ENCODE measurements at places on chromosomes 13 and 19.

GRCh38 chr13:99501848-99502301 is 603 bp downstream of the TM9SF2 start:
- no peak for DNase-seq

- DNase-seq, result no peak
Observed at GRCh38 chr13:41548910-41549309, 91.6 kb downstream of the RGCC start.

- peak; percentile 45 for DNase-seq
Observed at GRCh38 chr19:55418185-55418584, 10.6 kb upstream of the UBE2S start.

GRCh38 chr19:56066152-56067023 is 54.7 kb downstream of the ZNF787 start:
- DNase-seq, result peak; percentile 56

DNA sequence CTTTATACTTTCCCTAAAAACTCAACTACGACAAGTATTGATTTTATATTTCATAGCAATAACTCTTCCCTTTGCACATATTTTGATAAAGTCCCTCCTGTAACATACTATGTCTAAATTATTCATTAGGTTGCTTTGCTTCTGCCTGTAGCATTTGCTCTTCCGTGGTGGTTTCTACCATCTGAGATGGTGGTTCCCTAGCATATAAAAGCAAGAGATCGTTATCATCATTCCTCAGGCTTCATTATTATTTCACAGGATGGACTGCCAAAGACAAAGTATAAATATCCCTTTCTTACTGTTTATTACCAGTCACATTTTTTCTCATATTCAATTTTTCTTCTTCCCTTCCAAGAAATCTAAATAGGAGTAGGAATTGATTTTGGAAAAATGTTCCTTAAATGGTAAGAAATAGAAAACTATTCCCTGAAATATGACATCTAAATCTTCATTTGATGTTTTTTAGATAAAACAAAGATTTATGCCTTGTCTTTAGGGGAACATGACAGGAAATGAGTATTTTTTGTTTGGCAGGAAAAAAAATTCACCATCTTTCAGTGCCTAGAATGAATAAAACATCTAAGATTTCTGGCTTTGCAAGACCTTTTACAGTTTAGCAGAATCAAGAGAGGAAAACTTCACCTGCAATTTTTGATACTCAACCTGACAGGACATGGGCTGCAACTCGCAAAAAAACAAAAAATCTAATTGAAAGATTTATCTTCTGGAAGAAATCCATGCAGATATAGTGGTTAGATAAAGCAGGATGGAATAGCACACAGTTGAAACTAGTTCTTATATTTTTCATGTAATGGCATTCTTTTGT is 340.0 kb downstream of the SPRY2 start:
- DNase-seq, result no peak

GRCh38 chr19:56476651-56477428 is at the start of gene ZNF667:
Gene ZNF667, minus strand, starts transcription at chr19:56477345. Its CDS starts 14,975 bp downstream, at chr19:56462370.
- peak; percentile 41 for DNase-seq

- peak; percentile 52 for DNase-seq
Observed at GRCh38 chr13:53151336-53152056, 122.9 kb downstream of the OLFM4 start.

- peak; percentile 11 for DNase-seq
Observed at GRCh38 chr19:15702534-15702930, 25.3 kb upstream of the OR10H2 start.

- DNase-seq, result no peak
Observed at GRCh38 chr13:33249066-33249465, 36.5 kb downstream of the STARD13 start.

- DNase-seq, result no peak
Observed at GRCh38 chr19:49678985-49679770, 2.1 kb downstream of the PRMT1 start.

DNA sequence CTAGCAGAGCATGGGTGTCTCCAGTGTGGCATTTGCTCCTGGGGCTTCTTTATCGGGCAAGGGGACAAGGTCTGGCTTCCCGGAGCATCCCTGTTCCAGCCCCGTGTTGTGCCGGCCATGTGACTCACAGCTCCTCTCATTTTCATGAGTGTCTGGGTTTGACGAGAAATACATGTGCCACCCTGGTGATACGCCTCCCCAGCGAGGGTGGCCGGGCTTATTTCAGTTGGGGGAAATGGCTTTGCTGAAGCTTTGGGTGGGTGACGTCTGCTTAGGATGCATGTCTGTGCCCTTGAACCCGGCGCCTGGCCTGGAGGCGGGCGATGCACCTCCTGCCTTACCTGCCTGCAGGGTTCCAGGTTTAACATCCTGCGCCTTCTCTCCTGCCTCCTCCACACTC is 61.9 kb upstream of the LDLR start:
- no peak for DNase-seq

DNA sequence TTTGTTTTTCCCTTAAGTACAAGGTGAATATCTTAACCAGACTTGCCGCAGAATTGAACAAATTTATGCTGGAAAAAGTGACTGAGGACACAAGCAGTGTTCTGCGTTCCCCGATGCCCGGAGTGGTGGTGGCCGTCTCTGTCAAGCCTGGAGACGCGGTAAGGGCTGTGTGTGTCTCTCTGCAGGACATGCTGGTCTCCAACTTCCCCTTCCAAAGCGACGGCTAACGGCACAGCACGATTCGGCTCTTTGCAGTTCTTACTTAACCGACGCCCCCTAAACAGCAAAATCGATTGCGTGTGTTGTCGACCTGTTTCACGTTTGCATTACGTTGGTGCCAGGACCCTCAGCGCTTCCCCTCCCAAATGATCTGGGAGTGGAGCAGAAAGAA is 73.2 kb downstream of the GGACT start:
- DNase-seq, result no peak

GRCh38 chr19:3547301-3547731 is 8.3 kb downstream of the TEKTIP1 start:
- peak; percentile 32 for DNase-seq

GRCh38 chr19:43777163-43777695 is 3.5 kb downstream of the KCNN4 start:
- no peak for DNase-seq

DNA sequence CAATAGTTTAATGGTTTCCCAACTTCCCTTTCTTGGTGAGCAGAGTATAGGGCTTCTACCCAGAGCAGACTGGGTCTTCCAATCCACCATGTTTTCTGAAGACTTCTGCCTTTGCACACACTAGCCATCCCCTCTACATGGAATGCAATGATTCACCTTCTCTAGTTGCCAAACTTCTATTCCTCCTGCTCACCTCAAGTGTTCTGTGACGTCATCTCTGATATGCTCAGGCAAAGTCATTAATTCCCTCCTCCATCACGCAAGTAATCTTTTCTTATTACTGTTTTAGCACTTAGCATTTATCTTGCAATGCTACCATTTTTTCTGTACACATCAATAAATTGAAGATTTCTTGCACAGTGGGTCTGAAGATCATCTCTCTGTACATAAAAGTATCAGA is 174.2 kb downstream of the RBM26 start:
- DNase-seq, result no peak

GRCh38 chr19:1217366-1217765 is 11.8 kb downstream of the STK11 start:
- DNase-seq, result no peak

GRCh38 chr13:43694146-43694664 is 92.6 kb downstream of the ENOX1 start:
- no peak for DNase-seq

- peak; percentile 67 for DNase-seq
Observed at GRCh38 chr19:55383279-55384130, 587 bp downstream of the TMEM238 start.

GRCh38 chr13:99965329-99966000 is 6.1 kb downstream of the ZIC5 start:
- DNase-seq, result no peak

GRCh38 chr13:58048670-58049069 is 417.1 kb downstream of the PCDH17 start:
- no peak for DNase-seq

GRCh38 chr13:113419531-113420193 is 33.6 kb downstream of the ADPRHL1 start:
- no peak for DNase-seq

DNA sequence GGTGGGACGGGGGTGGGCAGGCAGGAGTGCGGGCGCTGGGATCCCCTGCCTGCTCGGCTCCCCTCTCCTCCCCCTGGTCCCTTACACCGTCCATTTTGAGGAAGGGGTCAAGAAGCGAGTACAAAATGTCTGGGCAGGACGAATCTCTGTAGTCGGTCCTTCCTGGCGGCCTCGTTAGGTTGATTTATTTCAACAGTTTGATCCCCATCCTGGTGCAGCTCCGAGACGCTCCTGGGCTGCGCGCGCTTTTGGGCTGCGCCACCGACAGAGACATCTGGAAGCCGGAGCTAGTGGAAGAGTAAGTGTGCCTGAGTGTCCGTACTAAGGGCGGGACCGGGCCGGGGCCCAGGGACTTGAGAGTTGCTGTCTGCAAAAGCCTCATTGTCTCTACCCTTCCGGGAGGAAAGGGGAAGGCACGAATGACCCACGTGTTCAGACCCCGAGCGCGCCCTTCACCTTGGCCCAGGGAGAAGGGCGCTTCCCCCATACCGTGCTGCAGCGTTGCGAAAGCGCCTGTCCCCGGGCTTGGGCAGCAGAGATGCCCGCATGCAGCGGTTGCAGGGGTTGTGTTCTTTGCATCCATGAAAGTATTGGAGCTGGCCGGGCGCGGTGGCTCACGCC is 1.8 kb downstream of the ZNF114 start:
- no peak for DNase-seq

DNA sequence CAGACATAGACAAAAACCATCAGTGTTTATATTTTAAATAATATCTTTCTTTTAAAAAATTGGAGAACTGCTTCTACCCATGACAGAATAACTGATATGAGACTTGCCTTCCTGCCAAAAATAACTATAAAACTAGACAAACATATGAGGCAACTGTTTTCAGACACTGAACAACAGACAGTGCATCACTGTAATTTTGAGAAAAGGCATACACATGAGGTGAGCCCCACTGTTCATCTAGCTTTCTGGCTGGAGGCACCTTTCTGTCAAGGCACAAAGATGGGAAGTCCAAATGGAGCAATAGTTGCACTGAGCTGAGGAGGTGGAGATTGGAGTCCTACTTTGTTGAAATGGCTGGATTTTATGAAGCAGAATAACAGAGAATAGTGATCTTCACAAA is 71.9 kb upstream of the ZNF507 start:
- no peak for DNase-seq

GRCh38 chr13:98650396-98651107 is 73.6 kb upstream of the STK24 start:
- DNase-seq, result no peak

DNA sequence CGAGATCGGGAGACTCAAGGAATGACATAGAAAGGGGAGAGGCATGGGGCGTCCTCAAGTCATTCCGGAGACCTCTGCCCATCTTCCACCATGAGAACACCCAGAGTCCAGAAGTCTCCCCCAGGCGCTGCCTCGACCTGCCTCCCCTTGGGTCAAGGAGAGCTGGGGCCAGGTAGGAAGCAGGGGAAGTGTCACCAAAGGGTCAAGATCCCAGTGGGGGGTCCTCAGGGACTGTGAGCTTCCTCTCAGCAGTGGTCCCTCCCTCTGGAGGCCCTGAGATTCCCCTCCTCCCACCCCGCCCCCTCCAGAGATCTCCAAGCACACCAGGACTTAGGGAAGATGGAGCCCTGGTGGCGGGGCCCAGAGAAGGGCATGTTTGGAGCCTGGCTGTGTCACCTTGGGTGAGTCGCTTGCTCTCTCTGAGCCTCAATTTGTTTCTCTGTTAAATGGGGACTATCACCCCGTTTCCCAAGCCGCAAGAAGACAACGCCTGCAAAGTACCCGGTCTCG is 919 bp downstream of the DACT3 start:
- DNase-seq, result peak; percentile 4

GRCh38 chr19:52200044-52200443 is 10.2 kb downstream of the PPP2R1A start:
- DNase-seq, result no peak

GRCh38 chr13:113064000-113064533 is 41.5 kb upstream of the F7 start:
- DNase-seq, result no peak

GRCh38 chr19:41159881-41160280 is 33.1 kb upstream of the CYP2S1 start:
- no peak for DNase-seq

GRCh38 chr19:29528350-29528945 is 2.7 kb downstream of the VSTM2B start:
- DNase-seq, result peak; percentile 80

DNA sequence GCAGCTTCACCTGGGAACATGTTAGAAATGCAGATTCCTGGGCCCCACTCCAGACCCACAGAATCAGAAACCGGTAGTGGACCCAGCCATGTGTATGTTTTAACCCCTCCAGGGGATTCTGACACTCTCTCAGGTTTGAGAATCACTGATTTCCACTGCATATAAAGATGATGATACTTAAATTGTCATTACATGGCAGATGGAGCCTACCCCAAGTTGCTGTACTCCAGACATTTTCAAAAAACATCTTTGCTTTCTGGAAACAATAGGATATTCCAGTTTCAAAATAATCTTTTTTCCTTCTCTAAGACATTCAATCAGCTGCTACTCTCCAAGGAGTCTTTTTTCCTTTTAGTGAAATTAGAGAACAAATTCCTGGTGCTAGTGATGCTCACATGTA is 48.6 kb upstream of the RGCC start:
- no peak for DNase-seq

GRCh38 chr13:36130552-36131221 is 495 bp downstream of the DCLK1 start:
- no peak for DNase-seq

GRCh38 chr19:33404506-33405253 is 31.2 kb downstream of the CEBPG start:
- no peak for DNase-seq

Data from stimulated activated CD4-positive, alpha-beta T cell treated with anti-CD3 and anti-CD28 coated beads, Interleukin-1b, Interleukin-23, amount 100 ng/mL, for 48 hours (primary cell).